Activated T-cell treated with anti-CD3 and anti-CD28 coated beads, Interleukin-2, amount 50 U/mL, for 24 hours (primary cell): ENCODE measurements at places on chromosomes 16 and 17.
A peak's percentile ranks its signal among the peaks of the same experiment; 100 is the strongest.

- DNase-seq = no peak
These were observed 28.4 kb upstream of the WFIKKN2 start for GRCh38 chr17:50807009-50807408.

DNA sequence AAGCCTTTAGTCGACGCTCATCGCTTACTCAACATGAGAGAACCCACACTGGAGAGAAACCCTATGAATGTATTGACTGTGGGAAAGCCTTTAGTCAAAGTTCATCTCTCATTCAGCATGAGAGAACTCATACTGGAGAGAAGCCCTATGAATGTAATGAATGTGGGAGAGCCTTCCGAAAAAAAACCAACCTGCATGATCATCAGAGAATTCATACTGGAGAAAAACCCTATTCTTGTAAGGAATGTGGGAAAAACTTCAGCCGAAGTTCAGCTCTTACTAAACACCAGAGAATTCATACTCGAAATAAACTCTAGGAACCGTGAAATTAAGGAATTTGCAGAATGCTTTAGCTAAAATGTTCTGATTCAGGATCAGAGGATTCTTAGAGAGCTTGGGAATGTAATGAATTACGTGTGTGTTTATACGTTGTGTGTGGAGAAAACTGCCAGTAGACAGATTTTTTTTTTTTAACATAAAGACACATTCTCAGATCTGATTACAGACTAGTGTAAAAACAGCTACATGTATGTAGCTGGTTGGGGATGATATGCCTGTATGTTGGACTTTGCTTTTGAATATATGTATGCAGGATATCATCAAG is 25.4 kb downstream of the ZFP90 start:
- DNase-seq = no peak

DNA sequence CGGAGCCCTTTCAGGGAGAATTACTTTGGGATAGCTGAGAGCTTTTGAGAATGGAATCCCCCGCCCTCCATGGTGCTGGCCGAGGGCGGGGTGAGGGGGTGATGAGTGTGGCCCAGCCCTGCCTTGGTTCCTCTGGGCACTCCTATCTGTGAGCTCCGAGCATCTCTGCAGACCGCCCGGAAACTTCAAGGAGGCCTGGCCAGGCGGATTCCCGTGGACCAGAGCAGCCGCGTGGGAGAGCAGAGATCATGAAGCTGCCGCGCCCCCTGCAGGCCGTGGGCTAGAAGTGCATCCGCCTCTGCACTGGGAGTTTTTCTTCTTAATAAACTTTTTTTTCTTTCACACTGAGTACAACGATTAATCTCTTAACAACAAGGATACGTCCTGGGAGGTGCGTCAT is 392.9 kb upstream of the EEF2KMT start:
- no peak for DNase-seq

GRCh38 chr16:84514874-84515835 is 10.7 kb upstream of the MEAK7 start:
- DNase-seq = peak; percentile 83

DNA sequence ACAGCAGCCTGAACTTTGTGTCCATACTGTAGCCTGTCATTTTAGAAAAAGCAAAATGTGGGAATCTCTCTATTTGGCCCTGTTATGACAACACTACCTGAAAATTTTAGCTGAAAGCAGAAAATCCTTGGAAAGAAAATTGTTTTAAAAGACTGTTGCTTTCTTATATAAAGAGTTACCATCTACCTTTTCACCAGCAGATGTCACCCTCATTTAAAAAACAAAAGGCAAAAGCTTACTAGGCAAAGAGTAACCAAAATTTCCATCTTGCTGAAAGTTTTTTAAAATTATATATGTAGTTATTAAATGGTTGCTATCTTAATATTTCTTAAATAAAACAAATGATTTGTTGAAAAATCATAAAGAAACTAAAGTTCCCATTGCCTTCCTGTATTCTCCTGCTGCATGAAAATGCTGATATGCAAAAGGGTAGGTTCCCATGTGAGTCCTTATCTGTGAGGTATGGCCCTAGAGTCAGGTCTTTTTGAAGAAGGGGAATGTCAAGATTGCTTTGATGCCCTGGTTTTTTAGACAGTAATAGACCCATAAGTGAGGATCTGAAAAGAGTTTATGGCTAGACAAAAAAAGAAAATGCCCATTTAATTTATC is 61.0 kb downstream of the TNRC6C start:
- no peak for DNase-seq

DNA sequence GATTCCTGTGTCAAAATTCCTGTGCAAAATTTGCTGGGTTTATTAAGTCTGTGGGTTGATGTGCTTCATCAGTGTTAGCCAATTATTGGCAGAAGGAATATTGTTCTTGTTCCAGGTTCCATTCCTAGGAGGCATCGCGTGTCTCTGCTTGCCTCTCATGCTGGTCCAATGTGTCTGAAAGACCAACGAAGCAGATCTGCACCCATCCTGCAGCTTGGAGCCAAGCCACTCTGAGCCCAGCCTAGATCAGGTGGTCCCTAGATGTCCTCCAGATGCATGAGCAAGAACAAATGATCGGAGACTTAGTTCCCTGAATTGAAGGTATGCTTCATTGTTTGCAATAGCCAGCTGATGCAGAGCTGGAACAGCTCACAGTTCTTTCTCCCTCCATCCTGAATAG is 10.5 kb upstream of the PIK3R6 start:
- no peak for DNase-seq

DNA sequence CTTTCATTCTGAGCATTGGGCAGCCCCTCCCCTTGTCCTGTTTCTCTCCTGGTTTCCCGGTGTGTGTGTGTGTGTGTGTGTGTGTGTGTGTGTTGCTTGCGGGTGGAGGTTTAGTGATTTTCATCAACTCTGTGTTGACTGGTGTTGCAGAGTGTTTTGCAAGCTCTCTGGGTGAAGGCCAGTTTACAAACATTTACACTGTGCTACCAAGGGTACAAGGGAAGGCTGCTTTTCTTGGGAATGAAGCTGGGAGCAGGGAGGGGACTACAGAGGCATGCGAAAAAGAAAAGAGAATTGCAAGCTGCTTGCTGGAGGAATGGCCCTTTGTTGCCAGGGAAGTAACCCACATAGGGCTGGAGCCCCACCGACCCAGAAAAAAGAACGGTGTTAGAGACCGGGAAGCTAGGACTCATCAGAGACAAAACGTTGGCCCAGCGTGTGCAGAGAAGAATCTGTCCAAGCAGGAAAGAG is 29.6 kb downstream of the HS3ST3B1 start:
- no peak for DNase-seq
